ENCODE measurements at places on chromosomes 11 and 22.

GRCh38 chr11:134489728-134490127, 77.7 kb upstream of the B3GAT1 start:
- DNase-seq, result no peak

GRCh38 chr11:68297812-68298658, 14.4 kb upstream of the LRP5 start:
- DNase-seq, result peak; percentile 83

DNA sequence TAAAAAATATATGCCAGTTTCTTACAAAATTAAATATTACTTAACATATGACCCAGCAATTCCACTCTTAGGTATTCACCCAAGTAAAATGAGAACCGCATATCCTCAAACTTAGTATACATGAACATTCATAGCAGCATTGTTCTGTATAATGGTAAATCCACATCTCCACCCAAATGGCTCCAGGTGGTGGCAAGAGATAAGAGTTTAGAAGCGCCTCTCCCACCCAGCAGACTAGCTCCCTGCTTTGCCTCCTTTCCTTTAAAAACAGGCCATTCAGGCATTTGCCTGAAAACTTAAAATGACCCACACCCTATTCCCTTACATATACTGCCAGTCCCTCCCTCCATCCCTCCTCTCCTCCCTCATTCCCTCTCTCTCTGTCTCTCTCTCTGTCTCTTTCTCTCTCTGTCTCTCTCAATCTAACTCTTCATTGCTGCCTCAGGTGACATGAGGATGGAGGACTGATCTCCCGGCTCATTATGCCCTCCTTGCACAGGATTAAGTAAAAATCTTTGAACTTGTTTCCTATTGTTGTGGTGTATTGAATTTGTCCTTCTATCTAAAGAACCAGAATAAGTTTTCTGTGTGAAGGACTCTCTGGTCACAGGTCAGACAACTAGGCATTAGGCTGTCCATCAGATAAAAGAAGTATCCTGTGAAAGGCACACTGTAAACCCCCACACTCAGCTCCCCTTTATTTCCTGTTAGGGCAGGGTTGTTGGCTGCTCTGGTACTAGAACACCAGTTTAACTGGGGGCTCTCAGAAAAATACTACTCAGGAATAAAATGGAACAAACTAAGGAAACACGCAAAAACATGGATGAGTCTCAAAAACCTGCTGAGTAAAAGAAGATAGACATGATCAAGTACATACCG, 48.3 kb downstream of the RRP8 start:
- DNase-seq, result no peak

GRCh38 chr22:45164270-45165088, 754 bp downstream of the NUP50 start:
- peak; percentile 50 for DNase-seq

- DNase-seq, result no peak
Measured at GRCh38 chr11:128484172-128484571, 103.2 kb downstream of the ETS1 start.

GRCh38 chr11:107747622-107748021, 35.8 kb upstream of the SLN start:
- DNase-seq, result no peak

- peak; percentile 52 for DNase-seq
Measured at GRCh38 chr11:119056421-119056999, 495 bp downstream of the HYOU1 start.

- no peak for DNase-seq
Measured at GRCh38 chr11:44574610-44575287, 9.3 kb downstream of the CD82 start.

DNA sequence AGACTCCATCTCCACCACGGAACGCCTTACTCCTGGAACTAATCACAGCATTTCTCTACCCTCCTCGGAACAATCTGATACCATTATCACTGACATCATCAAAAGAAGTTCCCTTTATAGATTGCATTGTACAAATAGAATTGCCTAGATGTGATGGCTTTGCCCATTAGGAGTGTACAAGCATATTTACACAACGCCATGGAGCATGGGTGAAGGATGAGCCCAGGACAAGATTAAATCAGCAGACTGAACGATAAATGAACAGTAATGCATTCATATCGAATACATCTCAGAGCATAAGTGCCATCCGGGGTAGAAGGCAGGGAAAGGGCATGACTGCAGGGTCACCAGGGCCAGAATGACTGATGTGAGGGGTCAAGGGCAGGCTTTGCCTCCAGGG, 57.3 kb downstream of the KIRREL3 start:
- DNase-seq, result no peak

GRCh38 chr22:32842486-32842885, 41.0 kb downstream of the TIMP3 start:
- no peak for DNase-seq

- DNase-seq, result no peak
Measured at GRCh38 chr11:12552692-12553091, 121.5 kb upstream of the TEAD1 start.

DNA sequence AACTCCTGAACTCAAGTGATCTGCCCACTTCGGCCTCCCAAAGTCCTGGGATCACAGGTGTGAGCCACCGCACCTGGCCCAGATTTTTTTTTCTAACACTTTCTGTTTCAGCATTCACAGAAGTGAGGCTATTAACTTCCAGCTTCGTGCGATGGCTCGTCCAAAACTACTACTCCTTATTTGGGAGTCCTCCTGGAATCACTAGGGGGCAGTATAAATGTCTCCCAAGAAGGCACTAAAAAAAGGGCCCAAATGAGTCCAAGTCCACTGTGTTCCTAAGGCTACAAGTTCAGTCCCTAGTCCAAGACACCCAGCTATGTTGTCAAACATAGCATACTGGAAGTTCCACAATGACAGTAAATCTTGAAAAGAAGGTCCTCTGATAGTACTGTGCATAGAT, 63.2 kb upstream of the BIRC3 start:
- no peak for DNase-seq

DNA sequence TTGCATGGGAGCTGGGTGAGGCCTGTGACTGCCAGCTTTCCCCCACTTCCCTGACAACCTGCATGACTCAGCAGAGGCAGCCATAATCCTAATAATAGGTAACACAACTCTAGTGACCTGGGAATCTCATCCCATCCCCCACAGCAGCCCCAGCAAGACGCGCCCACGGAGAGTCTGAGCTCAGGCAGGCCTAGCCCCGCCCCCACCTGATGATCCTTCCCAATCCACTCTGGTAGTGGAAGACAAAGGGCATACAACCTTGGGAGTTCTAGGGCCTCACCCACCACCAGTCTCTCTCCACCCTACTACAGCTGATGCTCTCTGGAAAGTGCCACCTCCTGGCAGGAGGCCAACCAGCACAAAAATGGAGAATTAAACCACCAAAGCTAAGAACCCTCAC, 60.3 kb downstream of the CWF19L2 start:
- DNase-seq, result no peak

All from GM12892 (cell line).